ENCODE measurements at places on chromosomes 6 and 20.

DNA sequence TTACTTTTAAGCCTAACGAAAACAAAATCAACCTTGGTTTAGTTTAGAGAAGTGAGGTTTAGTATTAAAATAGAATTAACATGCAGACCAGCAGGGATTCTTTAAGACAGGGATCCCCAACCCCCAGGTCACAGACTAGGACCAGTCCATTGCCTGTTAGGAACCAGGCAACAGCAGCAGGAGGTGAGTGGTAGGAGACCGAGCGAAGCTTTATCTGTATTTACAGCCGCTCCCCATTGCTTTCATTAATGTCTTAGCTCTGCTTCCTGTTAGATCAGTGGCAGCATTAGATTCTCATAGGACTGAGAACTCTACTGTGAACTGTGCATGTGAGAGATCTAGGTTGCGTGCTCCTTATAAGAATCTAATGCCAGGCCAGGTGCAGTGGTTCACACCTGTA, 225.9 kb downstream of the NKAIN2 start:
- DNase-seq, result no peak

GRCh38 chr20:3003416-3003815, 40.0 kb upstream of the GNRH2 start:
- no peak for DNase-seq

DNA sequence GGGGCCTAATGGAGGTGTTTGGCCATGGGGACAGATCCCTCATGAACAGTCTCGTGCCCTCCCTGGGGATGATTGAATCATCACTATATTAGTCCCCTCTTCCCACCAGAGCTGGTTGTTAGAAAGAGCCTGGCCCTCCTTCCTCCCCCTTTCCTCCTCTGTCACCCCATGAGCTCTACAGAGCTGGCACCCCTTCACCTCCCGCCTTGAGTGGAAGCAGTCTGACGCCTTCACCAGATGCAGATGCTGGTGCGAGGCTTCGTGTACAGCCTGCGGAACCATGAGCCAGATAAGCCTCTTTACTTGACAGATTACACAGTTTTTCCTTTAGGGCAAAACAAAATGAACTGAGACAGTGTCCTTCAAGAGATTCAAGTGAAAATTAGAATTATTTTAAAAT, 74.4 kb upstream of the RIPOR2 start:
- no peak for DNase-seq

GRCh38 chr6:313087-313486, 20.8 kb downstream of the DUSP22 start:
- DNase-seq, result no peak

DNA sequence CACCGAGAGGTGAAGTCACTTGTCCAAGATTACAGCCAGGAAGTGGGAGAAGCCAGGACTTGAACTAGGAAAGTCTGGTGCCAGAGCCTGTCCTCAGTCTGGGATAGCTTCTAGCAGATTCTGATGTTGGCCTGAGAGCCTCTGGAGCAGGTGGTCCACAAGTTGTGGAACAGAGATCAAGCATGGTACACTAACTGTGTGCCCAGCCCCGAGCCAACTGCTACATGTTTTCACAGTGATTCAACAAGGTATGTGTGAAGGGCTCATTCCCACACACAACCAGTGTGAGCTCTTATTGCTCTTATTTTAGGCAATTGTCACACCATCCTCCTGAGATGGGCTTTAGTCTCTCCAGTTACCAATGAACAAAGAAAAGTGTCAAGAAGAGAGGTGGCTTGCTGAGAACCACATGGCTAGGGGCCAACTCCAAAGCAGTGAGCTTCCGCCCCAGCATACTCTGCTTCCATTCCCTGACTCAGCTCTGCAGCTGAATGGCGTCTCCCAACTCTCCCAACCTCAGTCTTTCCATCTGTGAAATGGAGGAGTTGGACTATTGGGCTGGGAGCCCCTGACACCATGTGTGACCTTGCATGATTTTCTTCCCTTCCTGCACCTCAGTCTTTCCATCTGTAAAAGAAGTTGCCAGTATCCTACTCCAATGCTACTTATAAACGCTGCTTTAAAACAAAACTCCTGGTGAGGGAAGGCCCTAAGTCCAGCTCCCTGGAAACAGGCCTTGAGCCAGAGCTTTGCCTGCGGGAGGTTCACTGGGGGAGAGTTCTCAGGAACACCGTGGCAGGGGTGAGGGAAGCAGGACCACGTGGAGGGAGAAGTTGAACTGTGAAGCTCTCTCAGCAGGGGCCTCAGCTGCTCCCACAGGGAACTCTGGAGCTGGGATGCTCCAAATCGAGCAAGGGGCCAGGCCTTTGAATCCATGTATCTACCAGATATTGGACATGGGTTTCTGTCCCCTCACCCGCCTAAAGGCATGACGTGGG, 40.9 kb downstream of the CDH22 start:
- peak; percentile 14 for DNase-seq

DNA sequence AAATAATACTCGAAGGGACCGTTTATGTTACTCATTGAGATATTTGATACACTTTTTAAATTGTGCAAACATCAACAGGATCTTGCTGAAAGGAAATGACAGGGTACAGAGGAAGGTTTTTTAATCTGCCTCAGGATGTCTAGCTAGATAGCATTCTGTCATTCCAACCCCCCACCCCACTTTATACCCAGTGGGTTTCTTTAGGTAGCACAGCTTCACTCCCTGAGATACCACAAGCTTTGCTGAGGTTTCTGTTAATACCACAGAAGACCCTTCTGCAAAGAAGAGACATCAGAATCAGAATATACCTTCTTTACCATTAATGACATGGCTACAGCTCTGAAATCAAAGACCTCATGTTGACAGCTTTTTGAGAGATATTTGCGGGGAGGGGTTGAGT, 1.3 kb downstream of the PHACTR2 start:
- DNase-seq, result no peak

DNA sequence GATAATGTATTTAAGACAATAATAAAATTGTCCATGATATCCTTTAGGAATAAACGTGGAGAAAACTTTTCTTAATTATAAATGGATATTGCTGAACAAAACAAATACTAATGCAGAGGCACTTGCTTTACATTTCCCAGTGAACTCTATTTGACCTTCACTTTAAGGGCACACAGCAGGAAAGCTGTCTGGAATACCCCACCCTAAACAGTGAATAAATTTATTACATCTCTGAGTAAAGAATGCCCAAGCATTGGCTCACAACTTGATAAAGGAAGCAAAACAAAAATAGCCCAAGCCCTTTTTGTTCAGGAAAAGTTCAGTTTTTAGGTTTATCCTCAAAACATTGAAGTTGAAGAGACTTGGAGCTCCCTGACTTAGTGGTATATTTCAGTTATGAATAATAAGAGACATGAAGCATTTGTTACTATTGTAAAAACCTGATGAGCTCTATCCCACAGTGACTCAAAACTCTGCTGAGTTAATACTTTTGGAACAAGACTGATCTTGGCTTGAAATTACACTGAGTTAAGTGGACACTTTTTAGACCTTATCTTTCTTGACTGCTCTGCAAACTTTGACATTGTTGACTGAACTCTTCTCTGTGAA, 353.9 kb downstream of the BCKDHB start:
- DNase-seq, result no peak

DNA sequence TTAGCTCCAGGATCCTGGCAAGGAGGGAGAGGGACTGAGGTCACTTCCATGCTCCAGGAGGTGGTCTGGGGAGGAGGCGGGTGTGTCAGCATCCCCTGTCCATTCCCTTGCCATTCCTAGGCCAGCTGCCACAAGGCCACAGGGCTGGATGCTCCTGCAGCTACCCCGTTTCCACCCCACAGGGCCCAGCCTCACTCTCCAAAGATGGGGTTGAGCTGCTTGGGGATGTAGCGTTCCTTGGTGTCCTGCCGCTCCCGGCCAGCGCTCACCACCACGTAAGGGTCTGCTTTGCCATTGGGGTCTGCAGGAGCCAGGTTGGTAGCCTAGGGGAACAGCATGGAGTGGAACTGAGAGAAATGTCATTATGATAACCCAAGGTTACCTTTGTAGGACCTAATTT, 23.0 kb downstream of the ERGIC3 start:
- DNase-seq, result no peak

DNA sequence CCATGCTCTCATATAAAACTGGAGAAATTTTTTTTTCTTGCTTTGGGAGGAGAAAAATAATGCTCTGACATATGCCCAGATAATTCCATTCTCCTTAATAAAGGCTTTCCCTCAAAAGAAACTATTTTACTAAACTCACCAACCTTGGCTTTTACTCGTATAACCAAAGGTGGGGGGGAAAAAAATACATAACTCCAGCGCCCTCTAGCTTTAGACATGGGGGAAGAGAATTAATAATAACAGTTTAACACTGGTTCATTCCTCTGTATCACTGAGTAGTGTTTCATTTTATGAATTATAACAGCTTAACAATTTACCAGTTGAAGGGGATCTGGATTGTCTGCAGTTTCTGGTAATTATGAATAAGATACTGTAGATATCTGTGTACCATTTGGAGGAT, 1226.1 kb downstream of the GRIK2 start:
- DNase-seq, result no peak

GRCh38 chr6:27838945-27839625, 73.1 kb downstream of the OR2B2 start:
- DNase-seq, result no peak

GRCh38 chr20:14997791-14998190, 660.4 kb upstream of the FLRT3 start:
- no peak for DNase-seq

- no peak for DNase-seq
These were observed 141.4 kb downstream of the CD83 start for GRCh38 chr6:14258695-14259593.

DNA sequence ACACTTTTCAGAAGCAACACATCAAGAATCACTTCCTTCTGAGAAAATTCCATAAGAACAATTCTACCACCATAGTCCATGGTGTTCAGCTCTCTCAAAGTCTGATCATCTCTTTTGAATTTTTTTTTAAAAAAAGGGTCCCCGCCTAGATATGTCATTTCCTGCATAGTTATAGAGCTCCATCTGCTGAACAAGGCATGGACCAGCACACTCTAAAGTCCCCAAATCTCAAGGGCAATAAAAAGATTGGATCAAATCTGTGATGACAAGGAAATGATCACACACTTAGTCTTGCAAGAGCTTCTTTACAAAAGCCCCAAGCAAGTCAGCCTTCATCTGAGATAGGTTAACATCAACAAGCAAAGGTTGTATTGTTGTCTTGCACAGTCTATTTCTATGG, 100.7 kb upstream of the STMND1 start:
- DNase-seq, result no peak

- DNase-seq, result no peak
These were observed 21.2 kb upstream of the HLA-B start for GRCh38 chr6:31378062-31378720.

DNA sequence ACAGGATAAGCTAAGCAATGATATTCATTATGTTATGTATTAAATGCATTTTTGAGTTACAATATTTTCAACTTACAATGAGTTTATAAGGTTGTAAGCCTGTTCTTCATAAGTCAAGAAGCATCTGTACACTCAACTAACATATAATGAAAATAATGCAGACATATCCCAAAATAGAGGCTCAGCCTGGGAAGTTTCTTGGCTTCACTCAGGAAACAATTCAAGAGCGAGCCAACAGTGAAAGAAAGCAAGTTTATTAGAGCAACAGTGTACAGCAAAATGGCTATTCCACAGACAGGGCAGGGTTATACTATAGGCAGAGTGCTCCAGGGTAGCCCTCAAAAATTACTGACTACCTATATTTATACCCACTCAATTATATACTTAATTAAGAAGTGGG, 1581.8 kb downstream of the HACE1 start:
- DNase-seq, result peak; percentile 7

- no peak for DNase-seq
These were observed 2.6 kb downstream of the MPIG6B start for GRCh38 chr6:31725502-31726350.

- peak; percentile 30 for DNase-seq
These were observed 897 bp downstream of the CHD6 start for GRCh38 chr20:41617059-41617901.

GRCh38 chr6:12203001-12203400, 87.2 kb upstream of the EDN1 start:
- DNase-seq, result no peak

GRCh38 chr20:16587066-16587465, 13.8 kb upstream of the KIF16B start:
- DNase-seq, result no peak

DNA sequence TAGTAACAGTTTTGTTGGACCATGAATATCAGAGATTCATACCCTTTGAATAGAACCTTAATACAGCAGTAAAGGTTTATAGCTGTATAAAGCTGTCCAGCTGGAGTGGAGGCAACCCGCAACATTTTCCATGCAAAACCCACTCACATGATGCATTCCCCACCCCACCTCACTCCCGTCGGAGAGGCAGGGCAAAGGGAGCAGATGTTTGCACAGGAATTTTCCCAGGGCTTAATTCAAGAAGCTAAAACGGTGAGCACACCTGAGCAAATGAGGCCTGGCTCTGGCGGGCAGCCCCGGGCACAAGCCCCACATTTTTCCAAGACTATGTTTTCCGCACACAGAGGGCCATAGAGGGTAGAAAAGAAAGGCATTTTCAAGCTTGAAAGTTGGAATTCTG, 191.7 kb downstream of the FOXC1 start:
- no peak for DNase-seq

GRCh38 chr20:35568645-35569044, 26.8 kb downstream of the ERGIC3 start:
- no peak for DNase-seq

GRCh38 chr6:52649536-52650160, 21.3 kb upstream of the TMEM14A start:
- no peak for DNase-seq

DNA sequence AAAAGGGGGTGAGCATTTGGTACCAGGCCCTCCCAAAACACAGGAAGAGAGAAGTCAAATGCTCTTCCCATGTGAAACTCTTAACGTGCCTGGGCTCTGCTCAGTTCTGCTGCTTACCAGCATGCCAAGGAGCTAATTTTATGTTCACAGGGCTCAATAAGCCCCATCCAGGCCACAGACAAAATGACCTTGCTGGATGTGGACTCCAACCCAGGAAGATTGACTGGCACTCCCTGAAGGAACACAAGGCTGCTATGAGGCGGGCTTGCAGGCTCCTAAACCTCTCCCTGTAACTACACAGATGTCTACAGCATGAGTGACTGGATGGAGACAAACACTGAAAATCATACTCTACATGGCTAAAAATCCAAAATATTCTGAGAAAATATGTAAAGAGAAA, 50.6 kb downstream of the CHD6 start:
- no peak for DNase-seq

DNA sequence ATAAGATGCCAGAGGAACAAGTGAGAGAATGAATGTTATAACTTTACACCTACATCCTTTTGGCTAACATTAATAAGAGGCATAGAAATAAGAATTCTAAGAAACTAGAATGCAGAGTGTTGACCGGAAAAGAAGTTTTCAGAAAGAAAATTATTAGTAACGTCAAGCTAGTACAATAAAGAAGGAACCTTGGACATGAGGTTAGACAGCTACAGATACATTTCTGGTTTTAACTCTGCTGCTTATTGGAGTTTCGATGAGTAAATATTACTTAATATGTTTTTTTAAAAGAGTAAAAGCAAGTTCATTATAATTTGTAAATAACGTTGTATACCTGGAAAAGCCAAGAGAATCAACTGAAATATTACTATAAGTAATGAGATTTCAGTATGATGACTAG, 22.7 kb downstream of the TAB2 start:
- no peak for DNase-seq
